ENCODE measurements at places on chromosomes 4 and X.

DNA sequence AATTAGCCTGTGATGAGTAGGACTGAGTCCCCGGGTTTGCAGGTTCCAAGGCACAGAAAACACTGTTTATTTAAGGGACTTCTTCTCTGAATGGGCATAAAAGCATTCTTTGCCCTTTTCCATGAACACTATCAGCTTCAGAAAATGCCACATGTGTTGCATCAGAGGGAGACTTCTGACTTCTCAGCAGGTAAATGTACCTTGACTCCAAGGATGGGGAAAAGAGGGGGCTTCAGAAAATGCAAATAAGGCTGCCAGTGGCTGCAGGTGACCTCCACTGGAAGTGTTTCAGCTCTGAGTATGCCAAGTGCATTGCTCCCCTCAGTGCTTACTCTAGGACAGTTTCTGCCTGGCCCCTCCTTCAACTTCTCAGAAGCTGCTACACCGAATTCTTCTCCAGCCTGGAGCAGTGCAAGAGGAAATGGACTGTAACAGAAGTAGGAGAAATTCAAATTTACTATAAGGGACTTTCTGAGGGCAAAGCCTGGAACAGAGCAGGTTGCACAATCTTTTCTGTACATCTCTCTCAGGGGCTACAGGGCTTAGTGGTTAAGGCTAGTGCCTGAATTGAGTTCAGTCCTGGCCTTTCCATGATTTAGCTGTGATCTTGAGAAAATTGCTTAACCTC is 233.2 kb downstream of the PTTG2 start:
- no peak for DNase-seq

- no peak for DNase-seq
Measured at GRCh38 chr4:184506527-184507121, 32.3 kb upstream of the IRF2 start.

- no peak for DNase-seq
Measured at GRCh38 chrX:24243188-24243587, 70.7 kb downstream of the SUPT20HL2 start.

DNA sequence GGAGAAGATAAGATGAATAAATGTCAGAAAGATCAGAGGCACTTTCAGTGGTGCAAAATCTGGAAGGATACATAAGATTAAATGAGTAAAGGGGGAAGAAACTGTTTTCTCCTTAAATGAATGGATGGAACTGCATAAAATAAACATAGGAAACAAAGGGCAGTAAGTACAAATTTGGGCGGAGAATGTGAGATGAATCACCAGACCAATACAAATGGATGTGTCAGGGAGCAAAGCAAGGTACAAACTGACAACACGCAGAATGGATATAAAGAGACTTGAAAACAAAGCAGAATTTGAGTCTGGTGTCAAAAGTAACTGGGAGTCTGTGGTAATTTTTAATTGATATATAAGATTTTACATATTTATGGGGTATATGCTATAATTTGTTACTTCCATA is 175.3 kb upstream of the PCDH18 start:
- DNase-seq = no peak

DNA sequence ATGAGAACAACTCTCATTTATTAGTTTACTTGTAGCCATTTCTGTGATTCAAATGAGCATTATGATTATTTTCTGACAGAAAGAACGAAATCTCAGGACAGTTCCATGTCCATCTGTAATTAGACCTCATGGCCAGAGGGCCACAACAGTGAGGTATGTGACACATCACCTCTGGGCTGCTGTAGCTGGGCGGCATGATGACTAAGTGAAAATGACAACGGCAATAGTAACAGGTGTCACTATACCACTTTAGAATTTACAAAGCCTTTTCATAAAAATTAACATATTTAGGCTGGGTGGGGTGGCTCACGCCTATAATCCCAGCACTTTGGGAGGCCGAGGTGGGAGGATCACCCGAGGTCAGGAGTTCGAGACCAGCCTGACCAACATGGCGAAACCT is 252.6 kb downstream of the CBR4 start:
- no peak for DNase-seq

DNA sequence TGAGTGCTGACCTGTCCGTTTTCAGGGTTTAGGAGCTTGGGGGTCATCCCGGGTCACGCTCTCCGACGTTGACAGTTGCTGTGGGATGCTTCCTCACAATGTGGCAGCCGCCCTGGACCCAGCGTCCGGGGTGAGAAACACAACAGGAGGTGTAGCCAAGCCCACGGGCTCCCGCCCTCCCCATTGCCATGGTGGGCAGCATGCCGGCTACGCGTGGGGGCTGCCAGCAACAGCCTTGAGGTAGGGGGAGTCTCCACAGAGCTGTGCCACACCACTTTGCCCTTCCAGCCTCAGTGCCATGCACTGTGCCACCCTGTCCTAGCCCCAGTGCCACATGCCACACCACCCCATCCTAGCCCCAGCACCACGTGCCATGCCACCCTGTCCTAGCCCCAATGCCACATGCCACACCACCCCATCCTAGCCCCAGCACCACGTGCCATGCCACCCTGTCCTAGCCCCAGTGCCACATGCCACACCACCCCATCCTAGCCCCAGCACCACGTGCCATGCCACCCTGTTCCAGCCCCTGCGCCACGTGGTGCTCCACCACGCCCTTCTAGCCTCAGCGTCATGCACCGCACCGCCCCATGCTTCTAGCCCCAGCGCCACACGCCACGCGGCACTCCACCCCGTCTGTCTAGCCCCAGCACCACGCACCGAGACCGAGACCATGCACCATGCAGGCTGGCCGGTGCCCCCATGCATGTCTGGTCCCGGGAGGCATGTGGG is 8.5 kb upstream of the HGFAC start:
- DNase-seq = no peak

- DNase-seq = no peak
Measured at GRCh38 chr4:133316909-133317308, 167.8 kb downstream of the PCDH10 start.

DNA sequence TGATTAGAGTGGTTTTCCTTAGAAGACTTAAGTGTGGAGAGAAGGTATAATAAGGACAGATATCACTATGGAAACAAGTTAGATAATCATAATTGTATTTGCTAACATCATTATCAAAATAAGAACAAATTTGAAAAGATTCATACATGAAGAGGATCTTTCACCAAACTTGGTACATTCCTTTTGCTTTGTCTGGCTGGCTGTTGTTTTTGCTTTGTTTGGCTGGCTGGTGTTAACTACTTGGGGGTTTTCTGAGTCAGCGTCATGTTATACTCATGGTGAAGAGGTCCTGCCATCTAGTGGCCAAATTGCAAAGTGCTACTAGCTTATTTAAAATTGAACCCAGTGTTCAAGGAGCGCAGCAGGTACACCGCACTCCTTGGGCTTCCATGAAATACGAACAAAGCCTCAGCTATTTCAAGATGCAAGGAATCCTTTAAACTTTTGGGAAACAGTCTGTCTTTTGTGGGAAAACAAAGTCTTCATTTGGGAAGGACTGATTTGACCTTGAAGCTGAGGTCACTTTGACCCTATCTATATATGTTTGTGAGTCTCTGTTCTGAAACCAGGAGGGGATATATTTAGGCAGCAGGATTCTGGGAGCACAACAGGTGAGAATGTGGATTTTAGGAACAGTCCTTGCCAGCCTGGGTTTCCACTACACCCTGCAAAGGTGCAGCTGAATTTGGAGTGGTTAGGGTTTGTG is 129.7 kb downstream of the PLS3 start:
- DNase-seq = peak; percentile 61

DNA sequence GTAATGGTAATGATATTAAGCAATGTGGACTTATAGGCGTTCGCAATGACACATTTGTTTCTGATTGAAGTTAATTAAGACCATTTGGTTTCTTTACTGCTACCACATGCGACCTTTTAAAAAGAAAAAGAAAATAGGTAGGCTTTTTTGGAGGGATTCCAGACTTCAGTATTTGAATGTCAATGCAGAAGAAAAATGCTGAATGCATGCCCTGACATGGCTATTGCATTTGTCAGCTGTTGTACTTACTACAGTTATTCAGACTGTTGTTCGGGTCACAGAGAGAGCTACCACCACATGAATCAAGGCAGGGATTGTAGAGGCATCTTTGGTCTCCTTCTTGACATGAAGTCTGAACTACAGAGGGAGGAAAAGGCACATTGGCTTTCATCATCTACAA is 163.7 kb downstream of the CORIN start:
- no peak for DNase-seq

- no peak for DNase-seq
Measured at GRCh38 chr4:118557298-118557851, 127.8 kb upstream of the METTL14 start.

DNA sequence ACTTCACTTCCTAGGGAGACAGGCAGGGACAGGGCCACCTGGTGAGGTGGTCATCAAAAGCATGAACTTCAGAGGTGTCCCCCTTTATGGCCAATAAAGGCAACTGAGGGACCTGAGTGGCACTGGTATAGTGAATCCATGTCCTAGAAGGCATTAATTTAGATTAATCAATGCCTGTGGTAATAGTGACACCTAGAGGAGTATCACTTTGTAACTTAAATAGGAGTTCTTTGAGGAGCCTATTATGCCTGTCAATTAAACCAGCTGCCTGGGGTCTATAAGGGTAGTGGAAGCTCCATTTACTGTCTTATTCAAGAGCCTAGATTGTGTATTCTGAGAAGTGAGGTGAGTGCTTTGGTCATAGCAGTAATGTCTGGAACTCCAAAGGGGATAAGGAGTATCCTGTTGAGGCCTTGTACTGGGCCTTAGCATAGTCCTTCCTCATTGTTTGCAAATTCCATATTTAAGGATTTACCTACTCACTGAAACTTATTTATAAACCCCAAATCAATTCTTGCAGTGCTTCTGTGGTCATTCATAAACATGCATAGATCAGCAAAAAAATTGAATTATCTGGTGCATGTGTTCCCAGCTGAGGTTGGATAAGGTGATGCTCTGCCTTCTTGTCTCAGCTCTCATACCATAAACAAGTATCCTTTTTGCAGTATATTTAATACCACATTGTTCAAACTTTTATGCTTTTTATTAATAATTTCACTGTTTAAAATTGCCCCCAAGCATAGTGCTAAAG is 213.8 kb upstream of the RADX start:
- no peak for DNase-seq

DNA sequence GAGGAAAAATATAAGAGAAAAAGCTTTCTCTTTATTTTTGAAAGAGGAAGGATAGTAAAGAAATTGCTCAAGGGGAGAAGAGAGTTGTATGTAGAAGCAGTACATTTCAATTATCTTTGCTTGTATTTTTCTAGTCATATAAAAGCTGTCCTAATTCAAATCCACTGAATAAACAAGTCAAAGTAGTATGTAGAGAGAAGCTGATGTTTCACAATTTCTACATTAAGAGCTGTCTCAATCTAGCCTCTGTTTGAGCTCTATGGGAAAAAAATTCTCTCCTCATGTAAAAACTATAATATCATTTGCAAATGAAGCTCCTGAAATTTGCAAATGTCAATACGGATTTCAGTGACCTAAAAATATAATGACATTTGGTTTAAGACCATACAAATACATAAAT is 52.6 kb downstream of the CHM start:
- DNase-seq = no peak

DNA sequence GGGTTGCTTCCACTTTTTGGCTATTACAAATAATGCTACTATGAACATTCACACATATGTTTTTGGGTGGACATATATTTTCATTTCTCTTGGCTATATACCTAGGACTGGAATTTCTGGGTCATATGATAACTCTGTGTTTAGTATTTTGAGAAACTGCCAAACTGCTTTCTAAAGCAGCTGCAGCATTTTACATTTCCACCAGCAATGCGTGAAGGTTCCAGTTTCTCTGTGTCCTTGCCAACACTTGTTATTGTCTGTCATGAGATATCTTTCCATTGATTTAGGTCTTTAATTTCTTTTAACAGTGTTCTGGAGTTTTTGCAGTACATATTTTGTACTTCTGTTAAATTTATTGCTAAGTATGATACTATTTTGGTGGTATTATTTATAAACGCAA is 48.3 kb downstream of the CLCN5 start:
- no peak for DNase-seq

GRCh38 chr4:164481306-164482091 is 272.4 kb upstream of the SMIM31 start:
- no peak for DNase-seq
